ENCODE measurements at places on chromosomes 7 and 10. TPM values are rescaled to one million over a fixed set of nuclear protein-coding genes. Genes with fewer than 3 reads are reported as not detected.

The OR2A1 gene
- total RNA-seq = not detected

The GPR141 gene
- 3.3 TPM for total RNA-seq

The PUS7 gene
- 10.6 TPM for total RNA-seq

The SPDYE2B gene
- total RNA-seq = not detected

GRCh38 chr10:124289851-124290795 is 128.6 kb downstream of the OAT start:
- no peaks in the 10 kb centered on the region for H3K4me1 ChIP-seq
- no peak for DNase-seq
- no peak overlapping the region for H3K4me3 ChIP-seq

DNA sequence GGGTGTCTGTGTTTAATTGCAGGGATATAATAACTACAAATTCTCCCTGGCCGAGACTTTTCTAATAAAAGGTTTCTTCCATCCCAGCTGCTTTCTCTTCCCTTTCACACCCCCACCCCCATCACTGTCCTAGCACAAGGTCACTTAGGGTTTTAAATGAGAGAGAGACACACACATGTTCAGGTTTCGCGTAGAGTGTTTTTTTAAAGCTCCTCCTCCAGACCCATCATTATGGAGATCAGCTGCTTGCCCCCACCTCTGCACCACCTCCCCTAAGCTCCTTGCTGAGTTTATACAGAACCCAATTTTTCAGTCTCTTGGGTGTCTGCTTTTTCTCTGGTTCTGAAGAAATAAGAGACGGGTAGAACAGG is 18.6 kb downstream of the LRMDA start:
- H3K4me3 ChIP-seq = no peak overlapping the region
- peak; percentile 46 for DNase-seq
- H3K27me3 ChIP-seq = no peaks in the 10 kb centered on the region
- no peaks in the 10 kb centered on the region for H3K4me1 ChIP-seq
- H3K36me3 ChIP-seq = no peaks in the 10 kb centered on the region
- no peak overlapping the region for H3K27ac ChIP-seq
